ENCODE measurements at places on chromosomes 1 and 21.

DNA sequence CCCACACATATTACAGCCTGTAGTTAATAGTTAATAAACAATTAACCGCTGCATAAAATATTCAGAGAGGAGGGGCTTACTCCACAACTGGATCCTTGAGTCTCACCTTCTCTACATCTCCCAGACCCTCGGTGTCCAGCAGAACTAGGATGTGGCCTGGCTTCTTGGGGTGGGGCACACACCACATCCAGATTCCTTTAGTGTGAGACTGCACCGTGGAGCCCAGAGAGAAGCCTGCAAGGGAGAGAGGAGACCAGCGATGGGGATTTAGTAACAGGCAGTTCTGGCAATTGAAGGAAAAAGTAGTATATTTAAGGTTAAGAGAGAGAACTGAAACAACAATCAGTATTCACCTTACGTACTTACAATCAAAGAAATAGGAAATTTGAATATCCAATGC, 4.9 kb downstream of the GBP1 start:
- DNase-seq, result no peak

- peak; percentile 2 for DNase-seq
Observed at GRCh38 chr1:19044975-19045831, 88.7 kb upstream of the IFFO2 start.

DNA sequence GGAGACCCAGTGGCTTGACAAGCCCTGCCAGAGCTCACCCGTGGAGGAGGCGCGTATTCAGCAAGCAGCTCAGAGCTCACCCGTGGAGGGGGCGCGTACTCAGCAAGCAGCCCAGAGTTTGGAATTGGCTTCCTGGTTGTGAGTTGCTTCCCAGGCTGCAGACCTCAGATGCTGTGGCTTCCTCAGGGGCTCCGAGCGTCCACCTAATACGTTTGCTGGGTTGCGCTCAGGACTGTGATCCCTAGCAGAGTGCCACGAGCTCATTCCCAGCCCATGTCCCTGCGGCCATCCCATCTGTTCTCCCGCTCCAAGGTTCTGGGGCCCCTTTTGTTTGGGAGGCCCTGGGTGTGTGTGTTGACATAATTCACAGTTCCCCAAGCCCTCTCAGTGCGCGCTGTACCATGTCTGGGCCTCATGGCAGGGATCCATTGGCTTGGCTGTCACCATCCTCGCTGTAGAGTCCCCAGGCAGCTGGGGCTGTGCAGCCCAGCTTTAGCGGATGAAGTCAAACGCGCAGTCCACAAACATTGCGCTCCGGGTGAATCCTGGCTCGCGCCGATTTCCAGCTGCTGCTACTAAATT, 3.6 kb downstream of the AJAP1 start:
- DNase-seq, result no peak

DNA sequence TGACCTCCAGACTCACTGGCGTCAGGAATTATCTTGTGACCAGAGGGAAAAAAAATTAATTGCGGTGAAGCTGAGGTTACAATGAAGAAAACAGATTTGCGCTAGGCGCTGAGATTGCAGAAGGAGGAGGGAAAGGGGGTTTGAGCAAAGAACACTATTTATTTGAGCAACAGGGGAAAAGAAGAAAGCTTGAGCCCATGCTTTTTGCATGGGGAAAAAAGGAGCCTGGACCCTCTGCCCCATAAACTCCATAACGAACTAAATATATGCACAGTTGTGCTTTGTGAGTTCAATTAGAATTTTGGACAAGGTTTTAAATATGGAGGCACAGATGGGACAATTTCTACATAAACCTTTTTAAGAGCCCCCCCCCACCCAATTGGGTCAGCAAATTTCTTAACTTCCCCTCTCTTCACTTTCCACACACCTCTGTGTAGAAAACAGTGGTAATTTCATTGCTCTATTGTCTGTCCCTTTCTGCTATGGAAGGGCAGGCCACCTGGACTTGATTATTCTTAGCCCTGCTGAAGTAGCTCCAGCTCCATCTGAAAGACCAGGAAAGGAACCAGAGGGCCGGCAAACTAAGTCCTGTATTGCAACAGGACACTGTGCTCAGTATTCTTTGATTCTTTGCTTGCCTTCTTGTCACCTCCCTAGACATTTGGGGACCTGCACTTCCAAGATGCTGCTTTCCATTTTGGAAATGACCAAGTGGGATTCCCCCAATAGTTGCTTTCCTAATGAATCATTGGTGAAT, 862 bp upstream of the ID3 start:
- no peak for DNase-seq

GRCh38 chr1:186327331-186327730, 47.7 kb downstream of the TPR start:
- no peak for DNase-seq

GRCh38 chr1:95679262-95679661, 445.3 kb downstream of the RWDD3 start:
- DNase-seq, result no peak

DNA sequence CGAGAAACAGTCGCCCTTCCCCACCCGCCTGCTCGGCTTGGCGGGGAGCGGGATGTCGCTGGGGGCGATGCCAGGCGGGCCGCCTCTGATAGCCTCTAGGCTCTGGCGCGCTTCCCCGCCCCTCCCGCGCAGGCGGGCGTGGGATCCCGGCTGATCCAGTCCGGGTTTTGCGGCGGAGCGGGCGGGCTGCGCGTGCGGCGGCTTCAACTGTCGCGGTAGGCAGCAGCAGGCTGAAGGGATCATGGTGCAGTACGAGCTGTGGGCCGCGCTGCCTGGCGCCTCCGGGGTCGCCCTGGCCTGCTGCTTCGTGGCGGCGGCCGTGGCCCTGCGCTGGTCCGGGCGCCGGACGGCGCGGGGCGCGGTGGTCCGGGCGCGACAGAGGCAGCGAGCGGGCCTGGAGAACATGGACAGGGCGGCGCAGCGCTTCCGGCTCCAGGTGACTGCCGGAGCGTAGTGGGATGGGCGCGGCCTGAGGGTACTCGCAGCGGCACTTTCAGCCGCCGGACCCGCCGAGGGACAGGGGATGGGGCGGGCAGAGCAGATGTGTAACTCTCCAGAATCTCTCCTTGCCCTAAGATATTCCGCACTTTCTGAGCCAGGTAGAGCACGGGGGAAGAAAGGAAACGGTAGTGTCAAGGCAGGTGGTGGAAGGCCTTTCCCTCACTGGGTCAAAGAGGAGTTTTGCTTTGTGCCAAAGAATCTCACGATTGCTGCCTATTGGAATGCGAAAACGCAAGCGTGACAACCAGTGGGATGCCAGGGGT, at the start of gene FAAH:
Gene FAAH (plus strand): TSS at position 210 of the 764 bp plus-strand sequence. CDS start 32 bp downstream, at position 242.
- peak; percentile 31 for DNase-seq

GRCh38 chr1:116429821-116430374, 56.9 kb downstream of the ATP1A1 start:
- no peak for DNase-seq

DNA sequence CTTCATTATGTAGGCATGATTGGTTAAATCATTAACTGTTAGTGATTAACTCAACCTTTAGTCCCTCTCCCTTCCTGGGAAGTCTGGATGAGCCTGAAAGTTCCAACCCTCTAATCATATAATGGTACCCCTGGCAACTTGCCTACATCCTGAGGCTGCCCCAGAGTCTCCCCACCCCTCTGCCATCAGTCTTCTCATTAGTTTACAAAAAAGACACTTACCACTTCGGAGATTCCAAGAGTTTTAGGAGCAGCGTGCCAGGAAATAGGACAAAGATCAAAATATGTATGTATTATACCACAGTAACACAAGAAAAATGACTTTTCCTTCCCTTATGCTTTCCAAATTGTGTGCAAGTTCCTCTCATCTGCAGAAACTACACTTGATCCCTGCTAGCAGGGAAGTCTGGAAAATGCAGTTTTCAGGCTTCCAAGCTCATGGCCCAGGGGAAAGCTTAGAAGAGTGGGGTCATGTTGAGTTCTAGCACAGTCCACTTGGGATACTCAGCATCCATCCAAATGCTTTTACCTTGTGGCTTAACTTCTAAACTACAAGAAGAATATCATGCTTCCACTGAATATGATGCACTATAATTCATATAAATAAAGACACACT, 64.6 kb upstream of the PPIH start:
- DNase-seq, result no peak

GRCh38 chr1:169141356-169141755, 34.9 kb downstream of the ATP1B1 start:
- no peak for DNase-seq

GRCh38 chr21:18588001-18588662, 184.5 kb upstream of the TMPRSS15 start:
- DNase-seq, result no peak

DNA sequence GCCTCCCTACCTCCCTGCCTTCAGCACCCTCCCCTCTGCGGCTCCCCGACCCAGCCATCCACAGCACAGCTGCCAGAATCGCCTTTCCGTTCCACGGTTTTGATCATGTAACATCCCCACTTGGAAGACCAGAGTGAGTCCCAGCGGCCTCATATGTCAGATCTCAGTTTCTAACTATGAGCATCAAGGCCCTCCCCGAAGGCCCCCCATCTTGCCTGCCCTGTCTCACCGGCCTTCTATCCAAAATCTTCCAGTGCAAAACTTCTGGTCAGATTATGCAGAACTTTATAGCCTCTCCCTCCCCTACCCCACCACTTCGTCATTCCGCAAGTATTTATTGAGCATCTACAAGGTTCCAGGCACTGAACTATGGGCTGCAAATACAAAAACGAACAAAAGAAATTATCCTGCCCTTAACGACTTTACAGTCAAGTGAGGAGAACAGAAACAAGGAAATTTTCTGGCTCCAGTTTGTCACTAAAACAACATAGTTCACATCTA, 20.3 kb upstream of the LMX1A start:
- DNase-seq, result no peak

- no peak for DNase-seq
Observed at GRCh38 chr21:21146587-21147373, 148.6 kb downstream of the NCAM2 start.

GRCh38 chr1:55181666-55182065, 33.5 kb downstream of the USP24 start:
- DNase-seq, result no peak

GRCh38 chr1:2431518-2431917, 19.2 kb upstream of the PEX10 start:
- DNase-seq, result no peak

DNA sequence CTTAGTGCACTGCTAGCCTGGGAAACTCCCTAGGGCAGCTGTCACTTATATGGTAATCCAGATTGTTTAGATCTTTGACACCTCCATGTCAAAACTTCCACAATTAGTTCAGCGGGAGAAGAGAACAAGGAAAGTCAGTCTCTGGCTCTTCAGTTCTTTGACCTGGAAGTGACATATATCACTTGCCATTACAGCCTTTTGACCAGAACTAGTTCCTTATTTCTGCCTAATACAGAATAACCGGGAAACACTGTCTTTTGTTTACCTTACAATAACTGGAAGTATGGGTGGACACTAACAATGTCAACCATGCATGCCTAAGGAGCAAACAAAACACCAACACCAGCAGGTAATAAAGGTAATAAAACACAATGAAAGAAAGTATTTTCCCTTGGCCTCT, 68.3 kb downstream of the C4BPA start:
- DNase-seq, result no peak
